ENCODE measurements at places on chromosomes 6 and 20.

DNA sequence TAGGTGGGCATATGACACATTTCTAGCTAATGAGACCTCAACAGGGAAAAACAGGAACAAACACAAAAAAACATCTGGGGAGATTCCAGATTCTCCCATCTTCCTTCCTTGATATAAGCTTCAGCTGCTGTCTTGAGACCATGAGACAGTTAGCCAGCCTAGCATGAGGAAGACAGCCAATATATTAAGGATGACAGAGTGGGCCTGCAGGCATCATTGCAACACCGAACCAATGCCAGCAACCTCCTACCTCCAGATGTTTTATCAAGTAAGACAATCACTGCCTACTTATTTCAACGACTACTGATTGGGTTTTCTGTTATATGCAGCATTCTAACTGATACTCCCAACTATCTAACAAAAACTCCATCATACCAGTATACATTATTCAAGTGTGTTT is 119.0 kb downstream of the ISM1 start:
- no peak for DNase-seq

DNA sequence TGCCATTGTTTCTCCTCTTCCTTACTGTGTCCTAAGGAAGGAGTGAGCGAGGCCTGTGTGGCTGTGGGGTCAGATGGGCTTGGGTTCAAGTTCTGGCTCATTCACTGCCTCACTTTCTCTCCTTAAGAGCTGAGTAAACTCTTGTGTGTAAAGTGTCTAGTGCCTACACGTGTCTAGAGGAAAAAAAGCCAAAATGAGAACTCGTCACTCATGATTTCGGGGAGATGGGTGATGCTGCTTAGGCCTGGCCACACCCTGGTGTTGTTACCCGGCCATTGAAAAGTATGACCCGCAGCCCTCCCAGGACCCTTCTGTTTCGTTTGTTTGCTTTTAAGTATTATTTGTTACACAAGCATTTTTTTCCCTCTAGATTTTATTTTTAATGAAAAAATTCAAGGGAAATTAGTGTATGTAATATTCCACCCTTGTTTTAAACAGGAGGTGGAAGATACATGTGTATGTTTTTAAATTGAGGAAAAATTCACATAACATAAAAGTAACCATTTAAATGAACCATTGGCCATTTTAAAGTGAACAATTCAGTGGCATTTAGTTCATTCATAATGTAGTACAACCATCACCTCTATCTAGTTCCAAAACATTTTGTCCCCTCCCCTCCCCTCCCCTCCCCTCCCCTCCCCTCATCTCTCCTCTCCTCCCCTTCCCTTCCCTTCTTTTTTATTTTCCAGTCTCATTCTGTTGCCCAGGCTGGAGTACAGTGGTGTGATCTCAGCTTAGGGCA is 71.0 kb downstream of the CEBPB start:
- DNase-seq, result no peak

GRCh38 chr6:158816329-158816728 is 2.8 kb downstream of the EZR start:
- no peak for DNase-seq

GRCh38 chr6:170473301-170473717 is 79.8 kb downstream of the PSMB1 start:
- no peak for DNase-seq

GRCh38 chr20:57953638-57954037 is 243.8 kb upstream of the PMEPA1 start:
- DNase-seq, result no peak

- DNase-seq, result no peak
Observed at GRCh38 chr20:6051505-6051904, 2.4 kb downstream of the LRRN4 start.

- no peak for DNase-seq
Observed at GRCh38 chr20:24533449-24533848, 64.0 kb downstream of the SYNDIG1 start.

DNA sequence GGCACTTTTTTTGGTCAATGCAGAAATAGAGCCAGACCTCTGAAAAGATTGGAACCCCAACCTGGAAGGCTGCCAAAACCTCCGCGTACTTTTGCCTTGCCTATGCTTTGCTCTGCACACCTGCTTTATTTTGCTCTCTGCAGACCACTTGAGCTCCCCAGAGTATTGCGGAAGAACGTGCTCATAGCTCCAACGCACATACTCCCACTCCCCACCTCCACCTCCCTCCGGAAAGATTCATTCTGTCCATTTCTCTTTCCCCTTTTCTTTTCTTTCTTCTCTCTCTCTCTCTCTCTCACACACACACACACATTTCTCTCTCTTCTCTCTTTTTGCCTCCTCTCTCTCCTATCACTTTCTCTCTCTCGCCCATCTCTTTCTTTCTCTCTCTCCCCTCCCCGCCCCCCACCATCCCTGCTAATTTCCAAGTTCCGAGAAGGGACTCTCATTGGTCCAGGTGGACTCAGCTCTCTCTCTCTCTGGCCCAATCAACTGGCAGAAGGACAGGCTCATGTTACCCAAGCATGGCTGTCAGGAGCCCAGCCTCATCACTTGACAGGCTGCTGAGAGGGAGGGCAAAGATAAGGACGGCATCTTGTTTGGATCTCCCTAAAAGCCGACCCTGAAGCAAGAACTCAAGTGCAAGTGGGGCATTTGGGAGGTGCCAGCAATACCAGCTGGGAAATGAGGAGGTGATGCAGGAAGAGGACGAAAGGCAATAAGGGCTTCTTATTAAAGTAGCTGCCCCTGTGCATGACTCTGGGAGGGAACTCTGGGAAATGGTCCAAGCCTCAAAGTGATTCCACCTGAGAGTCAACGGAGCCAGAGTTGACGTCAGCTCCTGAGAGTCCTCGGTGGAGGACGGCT is 246.1 kb downstream of the LY86 start:
- no peak for DNase-seq

DNA sequence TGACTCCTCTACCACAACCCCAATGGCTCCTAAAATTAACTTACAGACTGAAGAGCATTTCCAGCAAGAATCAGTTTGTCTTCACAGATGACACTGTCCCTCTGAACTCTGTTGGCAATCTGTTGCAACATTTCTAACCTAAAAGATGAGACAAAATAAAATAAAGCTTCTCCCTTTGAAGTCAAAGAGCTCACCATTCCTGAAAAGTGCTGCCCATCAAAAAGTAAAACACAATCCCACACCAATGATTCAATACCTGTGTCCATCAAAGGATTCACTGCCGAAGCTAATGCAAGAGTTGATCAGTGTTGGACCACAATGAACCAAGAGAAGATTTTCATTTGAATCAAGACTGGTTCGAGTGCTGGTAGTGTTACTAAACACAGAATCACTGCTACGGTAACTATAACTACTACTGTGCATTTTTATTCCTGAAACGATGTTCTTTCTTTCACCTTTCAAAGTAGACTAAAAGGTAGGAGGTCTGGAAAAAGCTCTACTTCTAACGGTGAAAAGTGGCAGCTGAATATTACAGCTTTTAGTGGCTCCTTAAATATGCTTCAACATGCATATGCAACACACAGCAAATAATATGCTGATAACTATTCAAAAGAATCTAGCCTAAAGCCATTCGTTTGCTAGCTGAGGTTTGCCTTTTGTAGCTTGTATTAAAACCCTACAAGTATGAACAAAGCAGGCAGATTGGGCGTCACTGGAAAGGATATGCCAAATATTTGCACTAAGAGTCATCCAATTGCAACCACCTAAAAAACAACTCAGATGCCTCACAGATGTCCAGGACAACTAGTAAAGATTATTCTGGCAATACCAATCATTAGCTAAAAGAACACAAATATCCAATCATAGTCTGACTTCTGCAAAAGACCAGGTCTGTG is at the start of gene DST:
Gene DST (minus strand): TSS at position 524 of the 896 bp plus-strand sequence.
- DNase-seq, result no peak

DNA sequence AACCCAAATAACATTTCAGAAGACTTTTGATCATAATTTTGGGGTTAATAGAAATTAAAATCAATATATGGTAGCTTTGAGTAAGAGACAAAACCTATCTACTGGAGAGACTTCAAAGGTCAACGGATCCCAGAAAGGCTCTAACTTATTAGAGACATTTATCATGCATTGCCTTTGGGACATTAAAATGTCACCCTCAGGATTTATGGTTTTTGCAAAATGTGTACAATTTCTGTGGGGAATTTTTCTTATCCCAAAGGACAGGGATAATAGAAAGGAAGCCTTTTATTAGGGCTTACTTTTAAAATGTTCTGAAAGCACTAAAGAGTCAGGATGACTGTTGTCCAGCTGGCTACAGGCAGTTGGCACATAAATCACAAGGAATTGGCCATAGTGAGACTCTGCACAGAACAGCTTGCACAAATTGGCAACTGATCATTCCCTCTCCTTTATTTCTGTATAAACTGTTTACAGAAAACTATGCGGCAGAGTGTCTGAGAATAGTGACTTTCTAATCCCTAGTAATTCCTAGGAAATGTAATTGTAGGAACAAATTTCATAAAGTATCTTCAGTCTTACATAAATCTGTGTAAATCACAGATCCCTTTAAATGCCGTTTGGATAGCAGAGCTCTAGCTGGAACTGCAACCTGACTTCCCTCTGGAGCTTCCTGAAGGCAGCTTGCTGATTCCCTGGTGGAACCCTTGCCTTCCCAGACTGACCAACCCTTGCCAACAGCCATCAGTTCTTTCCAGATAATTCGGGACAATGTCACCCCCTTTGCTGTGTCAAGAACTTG is 201.1 kb upstream of the PREP start:
- no peak for DNase-seq

DNA sequence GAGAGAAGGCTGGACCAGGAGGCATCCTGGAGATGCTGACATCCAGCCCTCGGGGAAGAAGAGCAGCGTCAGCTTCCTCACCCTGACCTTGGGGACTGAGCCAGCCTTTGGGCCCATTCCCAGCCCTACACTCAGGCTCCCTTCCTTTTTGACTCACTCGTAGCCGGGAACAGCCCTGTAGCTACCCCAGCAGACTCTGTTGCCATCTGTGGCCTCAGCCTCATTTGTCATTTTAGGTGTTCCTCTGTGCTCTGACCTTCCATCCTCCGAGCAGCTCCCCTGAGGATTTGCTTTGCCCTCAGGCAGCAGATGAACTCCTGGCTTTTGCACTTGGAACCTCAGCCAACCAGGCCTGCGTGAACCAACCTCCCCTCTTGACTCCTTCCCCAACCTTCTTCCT is 67.5 kb downstream of the ELOVL2 start:
- no peak for DNase-seq

DNA sequence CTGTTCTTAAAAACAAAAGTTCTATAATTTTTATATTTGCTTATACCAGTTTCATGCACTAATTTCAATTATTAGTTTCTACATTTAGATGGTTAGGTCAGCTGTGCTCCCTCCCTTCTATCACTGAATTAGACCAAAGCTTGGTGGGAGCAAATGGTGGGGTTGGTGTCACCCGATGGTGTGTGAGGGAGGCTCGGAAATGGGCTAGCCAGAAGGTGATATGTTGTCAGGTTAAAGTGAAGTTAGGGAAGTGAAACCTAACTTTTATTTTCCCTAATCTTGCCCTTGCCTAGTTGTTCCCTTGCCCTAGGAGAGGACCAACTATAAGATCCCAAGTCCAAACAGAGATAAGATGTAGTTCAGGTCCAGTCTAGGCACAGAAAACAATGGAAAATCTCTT is 38.7 kb downstream of the RPS12 start:
- no peak for DNase-seq

- DNase-seq, result no peak
Observed at GRCh38 chr20:11912013-11912658, 5.6 kb upstream of the BTBD3 start.

DNA sequence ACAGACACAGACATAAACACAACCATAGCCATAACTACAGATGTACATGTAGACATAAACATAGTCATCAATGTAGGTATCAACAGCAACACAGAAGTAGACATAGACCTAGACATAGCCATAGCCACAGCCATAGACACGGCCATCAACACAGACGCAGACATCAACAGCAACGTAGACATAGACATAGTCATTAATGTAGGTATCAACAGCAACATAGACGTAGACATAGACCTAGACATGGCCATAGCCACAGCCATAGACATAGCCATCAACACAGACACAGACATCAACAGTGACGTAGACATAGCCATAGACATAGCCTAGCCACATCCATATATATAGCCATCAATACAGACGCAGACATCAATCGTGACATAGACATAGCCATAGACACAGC is 258.3 kb upstream of the FOXQ1 start:
- DNase-seq, result no peak

DNA sequence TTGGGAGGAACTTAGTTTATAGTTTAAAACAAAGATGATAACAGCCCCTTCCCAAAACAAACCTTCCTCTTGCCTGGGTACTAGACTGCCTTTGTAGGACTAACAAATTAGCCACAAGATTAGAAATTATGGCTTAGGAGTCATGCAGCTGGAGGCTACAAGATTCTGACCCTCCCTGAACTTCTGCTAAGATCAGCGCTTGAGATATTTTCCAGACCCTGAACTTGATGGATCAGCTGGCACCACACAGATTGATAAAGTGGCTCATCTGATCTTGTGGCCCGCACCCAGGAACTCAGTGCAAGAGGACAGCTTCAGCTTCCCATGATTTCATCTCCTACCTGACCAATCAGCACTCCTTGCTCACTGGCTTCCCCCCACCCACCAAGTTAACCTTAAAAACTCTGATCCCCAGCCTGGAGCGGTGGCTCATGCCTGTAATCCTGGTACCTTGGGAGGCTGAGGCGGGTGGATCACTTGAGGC is 5.9 kb upstream of the SERINC3 start:
- no peak for DNase-seq

DNA sequence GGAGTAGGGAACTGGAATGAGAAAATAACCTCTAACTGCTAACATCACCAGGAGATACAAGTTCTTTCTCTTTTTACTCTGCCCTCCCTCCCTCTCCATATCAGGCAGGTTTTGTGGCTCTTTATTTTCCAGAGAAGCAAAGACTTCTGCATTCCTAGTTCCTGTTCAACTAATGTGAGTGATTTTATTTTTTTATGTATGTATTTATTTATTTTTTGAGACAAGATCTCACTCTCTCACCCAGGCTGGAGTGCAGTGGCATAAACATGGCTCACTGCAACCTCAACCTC is 6.0 kb upstream of the IER3 start:
- DNase-seq, result no peak

GRCh38 chr6:37182736-37183590 is 13.0 kb downstream of the PIM1 start:
- DNase-seq, result peak; percentile 56

GRCh38 chr6:75266716-75267291 is 17.8 kb downstream of the TMEM30A start:
- no peak for DNase-seq

- DNase-seq, result no peak
Observed at GRCh38 chr6:1525364-1526038, 84.2 kb upstream of the FOXC1 start.

DNA sequence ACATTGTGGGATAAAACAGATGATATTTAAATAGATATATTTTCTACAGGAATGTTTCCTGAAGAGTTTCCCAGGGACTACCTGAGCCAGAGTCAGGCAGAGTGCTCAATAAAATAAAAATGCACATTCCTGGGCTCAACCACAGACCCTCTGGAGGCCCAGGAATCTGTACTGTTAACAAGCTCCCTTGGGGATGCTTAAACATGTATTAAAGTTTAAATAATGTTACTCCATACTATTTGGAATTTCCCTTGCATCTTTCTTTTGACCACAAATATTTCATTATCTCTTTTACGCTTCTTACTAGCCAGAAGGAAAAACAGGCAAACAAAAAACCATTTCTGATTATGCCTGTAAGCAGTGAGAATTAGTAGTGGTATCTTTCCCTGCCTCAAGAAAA is 42.3 kb downstream of the GPR63 start:
- DNase-seq, result no peak

- no peak for DNase-seq
Observed at GRCh38 chr6:43335469-43335868, 26.8 kb upstream of the CRIP3 start.

All from activated naive CD4-positive, alpha-beta T cell (primary cell).